Sciatic nerve (tissue), 2 donors: ENCODE measurements at places on chromosomes 12 and 14. TPM values are rescaled to one million over a fixed set of nuclear protein-coding genes. Genes with fewer than 3 reads are reported as not detected.

DNA sequence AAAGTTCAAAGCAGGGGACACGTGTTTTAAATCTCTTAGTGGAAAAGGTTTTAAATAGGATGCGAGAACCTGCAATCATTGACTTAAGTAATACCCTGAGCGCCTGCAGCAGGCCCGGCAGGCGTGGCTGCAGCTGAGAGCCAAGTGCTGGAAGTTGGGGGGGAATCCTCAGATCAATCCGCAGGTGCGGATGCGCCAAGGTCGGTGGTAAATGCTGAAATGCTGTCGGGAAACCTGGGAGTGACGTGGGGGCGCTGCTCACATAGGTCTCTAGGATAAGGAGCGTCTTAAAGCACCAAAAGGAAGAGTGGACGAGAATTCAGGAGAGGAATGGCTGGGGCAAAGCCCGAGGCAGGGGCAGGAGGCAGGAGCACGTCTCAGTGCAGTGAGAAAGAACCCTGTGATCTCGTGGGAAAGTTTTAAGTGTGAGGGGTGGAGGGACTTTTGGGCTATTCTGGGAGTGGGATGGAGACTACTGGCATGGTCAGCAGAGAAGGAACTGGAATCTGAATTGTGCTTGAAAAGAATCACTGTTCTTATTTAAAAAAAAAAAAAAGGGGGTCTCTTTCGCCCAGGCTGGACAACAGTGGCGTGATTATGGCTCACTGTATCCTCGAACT is 883 bp upstream of the CDCA4 start:
- DNase-seq, result peak; percentile 67

- DNase-seq, result no peak
Measured at GRCh38 chr14:52286661-52287649, 19.5 kb downstream of the PTGDR start.

GRCh38 chr12:75725521-75726111 is 214.2 kb upstream of the KRR1 start:
- DNase-seq, result no peak

DNA sequence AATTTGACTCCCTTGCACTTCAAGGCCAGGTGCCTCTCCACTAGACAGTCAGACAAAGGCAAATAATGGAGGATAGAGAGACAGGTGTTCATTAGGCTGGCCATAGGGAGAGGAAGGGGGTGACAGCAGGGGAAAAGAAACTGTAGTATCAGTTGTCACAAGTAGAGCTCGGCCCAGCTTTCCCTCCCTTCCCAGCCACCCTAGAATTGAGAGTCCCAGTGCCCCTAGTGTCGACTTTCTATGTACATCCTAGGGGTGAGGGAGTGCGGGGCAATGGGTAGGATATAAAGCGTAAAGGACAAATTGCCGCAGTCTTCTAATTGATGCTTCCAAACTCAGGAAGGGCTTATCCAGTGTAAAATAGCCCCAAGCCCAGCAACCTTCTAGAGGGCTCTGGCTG is 39.0 kb downstream of the BAZ2A start:
- DNase-seq, result no peak

- no peak for DNase-seq
Measured at GRCh38 chr14:59698793-59699192, 122.2 kb upstream of the CCDC175 start.

- DNase-seq, result no peak
Measured at GRCh38 chr12:65164774-65165173, 4.6 kb upstream of the LEMD3 start.

- no peak for DNase-seq
Measured at GRCh38 chr14:23421594-23421993, 13.5 kb upstream of the MYH6 start.

GRCh38 chr14:69107407-69108003 is 45.4 kb downstream of the DCAF5 start:
- no peak for DNase-seq

The GZMB gene
- total RNA-seq, result 3.1 TPM

The TMED8 gene
- 10.5 TPM for total RNA-seq

The CORO1C gene
- total RNA-seq, result 194 TPM

The GLT1D1 gene
- total RNA-seq, result 2.0 TPM
